ENCODE measurements at places on chromosomes 13 and 19. TPM values are rescaled to one million over a fixed set of nuclear protein-coding genes. Genes with fewer than 3 reads are reported as not detected.

- DNase-seq, result peak; percentile 10
Measured at GRCh38 chr13:31930901-31931522, 100.6 kb upstream of the FRY start.

GRCh38 chr13:98521461-98522247 is 55.3 kb downstream of the STK24 start:
- no peak for DNase-seq

GRCh38 chr19:2327773-2328400 is 499 bp downstream of the LSM7 start:
- peak; percentile 85 for DNase-seq

DNA sequence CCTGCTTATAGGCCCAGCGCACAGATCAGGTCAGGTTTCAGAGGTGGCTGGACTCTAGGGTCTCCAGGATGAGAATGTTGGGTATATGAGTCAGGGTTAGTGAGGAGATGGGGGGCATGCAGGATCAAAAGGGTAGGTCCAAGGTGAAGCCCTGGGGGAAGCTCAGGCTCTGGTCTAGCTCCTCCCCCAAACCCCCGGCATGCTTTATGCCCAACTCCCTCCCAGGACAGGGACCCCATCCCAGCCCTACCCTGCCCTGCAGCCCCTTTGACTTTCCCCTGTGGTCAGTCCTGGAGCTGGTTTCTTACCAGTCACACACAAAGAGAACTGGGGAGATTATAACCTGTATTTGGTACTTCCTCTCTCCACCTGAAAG is 9.8 kb upstream of the CEACAM18 start:
- no peak for DNase-seq

- no peak for DNase-seq
Measured at GRCh38 chr13:59834801-59835200, 328.9 kb downstream of the DIAPH3 start.

- no peak for DNase-seq
Measured at GRCh38 chr19:1847348-1847683, 967 bp downstream of the REXO1 start.

- no peak for DNase-seq
Measured at GRCh38 chr13:105519771-105520170, 1015.7 kb downstream of the EFNB2 start.

The LMTK3 gene
- polyA plus RNA-seq, result not detected
